ENCODE measurements at places on chromosomes 4 and X.

DNA sequence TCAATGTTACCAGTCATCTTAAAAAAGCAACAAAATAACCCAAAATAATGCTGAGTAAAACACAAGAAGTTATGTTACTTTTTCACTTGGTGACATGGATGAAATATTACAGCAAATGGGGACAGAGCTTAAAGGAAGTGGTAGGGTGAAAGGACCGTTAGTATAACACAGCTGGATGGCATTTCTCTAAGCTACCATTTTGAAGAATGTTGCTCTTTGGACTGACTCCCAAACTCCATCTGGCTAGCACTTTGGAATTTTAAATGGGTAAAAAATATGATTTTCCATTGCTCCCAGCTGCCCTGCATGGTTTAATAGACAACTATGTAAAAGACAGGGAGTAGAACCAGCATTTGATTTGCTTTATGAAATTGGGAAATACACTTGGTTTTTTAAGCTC is 27.6 kb downstream of the CLCN5 start:
- DNase-seq, result no peak

- DNase-seq, result no peak
Observed at GRCh38 chr4:153126137-153126536, 78.1 kb upstream of the TRIM2 start.

- DNase-seq, result no peak
Observed at GRCh38 chrX:17415242-17415810, 40.3 kb downstream of the NHS start.

DNA sequence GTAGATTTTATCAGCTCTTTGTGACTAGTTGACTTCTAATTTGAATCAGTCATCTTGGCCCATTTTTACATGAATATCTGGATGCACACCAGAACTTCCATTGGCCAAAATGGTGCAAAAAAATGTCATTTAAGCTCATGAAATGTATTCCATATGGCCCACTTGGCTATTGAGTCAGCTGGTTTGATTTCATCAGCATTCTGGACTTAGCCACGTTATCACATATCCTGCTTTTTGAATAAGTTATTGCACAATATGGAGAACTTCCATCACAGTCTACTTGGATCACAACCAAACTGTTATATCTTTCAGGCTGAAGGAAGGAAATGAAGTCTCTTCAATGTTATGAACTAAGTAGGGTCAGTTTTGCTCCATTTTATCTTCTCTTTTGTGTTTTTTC is 640.6 kb downstream of the PCDH7 start:
- DNase-seq, result no peak

DNA sequence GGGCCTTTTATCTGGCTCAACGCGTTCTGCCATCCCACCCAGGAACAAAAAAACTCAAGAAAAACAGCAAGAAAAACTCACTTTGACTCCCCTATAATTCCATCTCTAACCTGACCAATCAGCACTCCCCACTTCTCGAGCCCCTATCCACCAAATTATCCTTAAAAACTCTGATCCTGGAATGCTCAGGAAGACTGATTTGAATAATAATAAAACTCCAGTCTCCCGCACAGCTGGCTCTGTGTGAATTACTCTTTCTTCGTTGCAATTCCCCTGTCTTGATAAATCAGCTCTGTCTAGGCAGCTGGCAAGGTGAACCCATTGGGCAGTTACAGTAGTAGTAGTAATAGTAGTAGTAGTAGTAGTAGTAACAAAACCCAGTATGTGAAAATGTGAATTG is 165.7 kb upstream of the CASK start:
- no peak for DNase-seq

DNA sequence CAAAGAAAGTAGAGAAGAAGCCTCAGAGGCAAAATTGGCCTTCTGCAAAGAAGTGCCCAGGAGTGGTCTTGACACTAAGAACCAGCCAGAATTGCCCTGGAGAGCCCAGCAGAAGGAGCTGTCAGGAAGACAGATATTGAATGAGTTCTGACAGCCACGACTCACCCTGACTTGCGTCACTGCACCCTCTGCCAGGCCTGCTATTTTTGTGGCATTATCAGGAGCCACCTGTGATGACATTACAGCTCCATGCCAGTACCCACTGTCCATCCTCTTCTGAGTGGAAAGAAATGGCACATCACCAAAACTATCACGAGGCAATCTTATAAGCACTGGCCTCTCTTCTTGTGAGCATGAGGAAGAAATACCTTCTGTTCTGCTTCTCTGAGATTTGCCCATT is 67.7 kb downstream of the SMIM20 start:
- DNase-seq, result no peak

GRCh38 chr4:62398318-62398717 is 1198.2 kb downstream of the ADGRL3 start:
- no peak for DNase-seq

DNA sequence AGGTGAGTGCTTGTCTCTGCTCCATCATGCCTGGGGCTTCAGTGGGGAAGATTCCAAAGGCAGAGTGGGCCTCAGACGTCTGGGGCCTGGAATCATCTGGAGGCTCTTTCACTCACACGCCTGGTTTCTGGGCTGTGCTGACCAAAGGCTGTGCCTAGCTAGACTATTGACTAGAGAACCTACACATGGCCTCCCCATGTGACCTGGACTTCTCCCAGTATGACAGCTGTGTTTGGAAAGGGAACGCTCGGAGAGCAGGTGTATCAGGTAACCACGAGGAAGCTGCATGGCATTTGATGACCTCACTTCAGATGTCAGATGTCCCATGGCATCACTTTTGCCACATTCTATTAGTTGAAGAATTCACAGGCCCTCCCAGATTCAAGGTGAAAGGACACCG is 51.0 kb downstream of the ADGRL3 start:
- no peak for DNase-seq

DNA sequence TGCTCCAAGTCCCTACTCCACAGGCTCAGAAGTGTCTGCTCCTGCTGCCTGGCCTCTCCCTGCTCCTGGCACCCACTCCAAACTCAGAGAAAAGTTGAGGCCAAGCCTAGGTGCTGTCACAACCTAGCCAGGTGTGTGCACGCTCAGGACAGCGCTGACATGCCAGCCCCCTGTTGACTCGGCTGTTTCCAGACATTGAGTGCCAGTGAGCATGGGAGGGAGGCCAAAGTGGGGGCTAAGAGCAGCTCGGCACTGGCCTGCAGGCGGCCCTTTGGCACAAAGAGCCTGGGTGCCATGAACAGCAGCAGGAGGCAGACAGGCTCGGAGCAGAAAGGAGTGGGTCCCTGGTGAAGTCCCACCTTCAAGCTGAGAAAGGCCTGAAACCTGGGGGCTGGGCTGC is 79.6 kb upstream of the DDX60 start:
- no peak for DNase-seq

GRCh38 chrX:107565931-107566603 is 62.2 kb upstream of the PRPS1 start:
- no peak for DNase-seq

- DNase-seq, result no peak
Observed at GRCh38 chr4:128675083-128675482, 134.4 kb upstream of the JADE1 start.

DNA sequence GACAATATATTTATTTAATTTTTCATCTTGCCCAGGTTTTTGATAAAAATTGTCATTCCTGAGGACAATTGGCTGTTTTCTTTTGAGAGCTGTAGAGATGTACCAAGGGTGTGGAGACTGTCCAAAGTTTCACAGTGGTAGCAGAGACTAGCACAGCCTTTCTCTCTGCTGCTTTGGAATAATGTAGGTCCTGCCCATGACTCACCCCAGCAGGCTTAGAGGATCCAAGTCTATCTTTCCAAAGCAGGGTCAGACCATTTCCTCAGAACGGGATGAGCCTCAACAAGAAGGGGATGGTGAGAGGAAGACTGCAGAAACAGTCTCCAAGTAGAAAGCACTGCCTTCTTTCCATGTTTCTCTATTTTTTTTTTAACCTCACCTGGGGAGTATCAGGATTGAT is 131.5 kb upstream of the RPL34 start:
- DNase-seq, result no peak

GRCh38 chr4:100795581-100795980 is 277.8 kb upstream of the EMCN start:
- no peak for DNase-seq

DNA sequence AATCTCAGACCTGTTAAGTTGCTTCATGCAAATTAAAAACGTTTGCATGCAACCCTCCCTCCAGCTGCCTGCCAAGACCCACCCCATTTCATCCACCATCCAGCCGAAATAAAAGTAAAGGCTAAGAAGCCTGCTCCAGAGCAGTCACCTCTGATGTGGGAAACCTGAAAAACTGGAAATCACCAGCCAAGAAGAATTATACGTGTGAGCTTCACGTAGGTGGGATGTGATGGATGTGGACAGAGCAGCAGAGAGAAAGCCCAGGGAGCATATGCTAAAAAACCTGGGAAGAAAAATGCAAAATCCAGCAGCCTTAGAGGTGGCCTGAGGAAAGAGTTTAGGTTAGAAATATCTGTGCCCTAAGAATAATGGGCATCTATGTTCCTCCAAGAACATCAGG is 160.6 kb upstream of the STS start:
- DNase-seq, result no peak

- DNase-seq, result peak; percentile 31
Observed at GRCh38 chr4:11428899-11429698, 405 bp upstream of the HS3ST1 start.

DNA sequence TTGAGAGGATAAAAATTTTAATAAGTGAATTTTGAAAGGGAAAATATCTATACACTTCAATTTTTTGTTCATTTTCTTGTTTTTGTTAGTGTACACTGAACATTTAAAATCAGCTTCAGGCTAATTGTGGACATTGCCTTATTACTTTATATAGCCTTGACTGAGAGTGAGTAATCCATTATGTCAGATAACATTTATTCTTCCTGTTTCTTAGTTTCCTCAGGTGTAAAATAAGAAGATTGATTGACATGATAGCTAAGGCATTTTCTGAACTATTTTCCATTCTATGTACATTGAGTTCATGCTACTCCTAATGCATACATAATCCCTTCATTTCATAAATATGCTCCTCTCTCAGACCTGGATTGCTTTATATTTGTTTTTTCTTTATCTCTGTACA is 607.3 kb upstream of the AADAT start:
- DNase-seq, result no peak

DNA sequence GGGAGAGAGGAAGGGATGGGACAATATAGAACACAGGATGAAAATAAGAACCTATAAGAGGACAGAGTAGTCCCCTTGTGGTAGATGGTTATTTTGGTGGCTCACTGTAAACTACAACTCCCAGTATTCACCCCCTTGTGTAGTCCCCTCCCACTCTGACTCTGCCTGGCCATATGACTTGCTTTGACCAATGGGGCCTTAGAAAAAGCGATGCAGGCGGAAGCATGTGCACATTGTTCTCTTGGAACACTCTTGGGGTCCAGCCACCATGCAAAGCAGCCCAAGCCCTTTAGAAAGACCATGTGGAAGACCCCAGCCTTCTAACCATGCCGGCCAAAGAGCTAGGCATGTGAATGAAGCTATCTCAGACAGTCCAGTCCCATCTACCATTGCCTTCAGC is 415.0 kb downstream of the BCOR start:
- no peak for DNase-seq

- DNase-seq, result no peak
Observed at GRCh38 chrX:30649859-30650258, 3.4 kb upstream of the GK start.

GRCh38 chr4:94341481-94342370 is 910 bp downstream of the HPGDS start:
- no peak for DNase-seq

DNA sequence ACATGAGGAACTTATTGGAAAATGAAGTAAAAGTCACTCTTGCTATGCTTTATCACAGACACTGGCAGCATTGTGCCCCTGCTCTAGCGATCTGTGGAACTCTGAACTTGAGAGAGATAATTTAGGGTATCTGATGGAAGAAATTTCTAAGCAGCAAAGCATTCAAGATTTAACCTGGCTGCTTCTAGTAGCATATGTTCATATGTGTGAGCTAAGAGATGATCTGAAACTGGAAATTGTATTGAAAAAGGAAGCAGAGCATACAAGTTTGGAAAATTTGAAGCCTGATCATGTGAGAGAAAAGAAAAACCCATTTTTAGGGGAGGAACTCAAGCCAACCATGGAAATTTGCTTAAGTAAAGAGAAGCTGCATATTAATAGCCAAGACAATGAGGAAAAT is 657.7 kb downstream of the TRAM1L1 start:
- DNase-seq, result no peak

- DNase-seq, result no peak
Observed at GRCh38 chrX:129641941-129642340, 12.8 kb downstream of the APLN start.

DNA sequence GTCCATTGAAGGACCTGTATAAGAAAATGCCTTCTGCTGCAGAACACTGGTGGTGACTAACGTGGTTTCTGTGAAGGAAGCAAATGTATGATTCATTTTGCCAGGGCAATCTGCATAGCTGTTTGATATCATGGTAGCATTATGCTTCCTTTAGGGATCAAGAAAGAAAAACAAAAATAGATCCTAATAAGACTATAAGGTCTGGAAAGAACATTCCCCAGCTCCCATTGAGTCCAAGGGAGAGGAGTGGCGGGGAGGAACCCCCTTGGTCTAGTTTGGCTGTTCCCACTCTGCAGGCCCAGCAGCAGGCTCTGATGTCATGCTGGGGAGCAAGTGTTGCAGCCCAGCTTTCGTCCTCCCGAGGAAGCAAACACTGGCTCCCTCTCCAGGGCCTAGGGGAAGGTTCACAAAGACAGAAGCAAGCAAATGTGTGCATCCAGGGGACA is 154.5 kb upstream of the GALNT7 start:
- no peak for DNase-seq

DNA sequence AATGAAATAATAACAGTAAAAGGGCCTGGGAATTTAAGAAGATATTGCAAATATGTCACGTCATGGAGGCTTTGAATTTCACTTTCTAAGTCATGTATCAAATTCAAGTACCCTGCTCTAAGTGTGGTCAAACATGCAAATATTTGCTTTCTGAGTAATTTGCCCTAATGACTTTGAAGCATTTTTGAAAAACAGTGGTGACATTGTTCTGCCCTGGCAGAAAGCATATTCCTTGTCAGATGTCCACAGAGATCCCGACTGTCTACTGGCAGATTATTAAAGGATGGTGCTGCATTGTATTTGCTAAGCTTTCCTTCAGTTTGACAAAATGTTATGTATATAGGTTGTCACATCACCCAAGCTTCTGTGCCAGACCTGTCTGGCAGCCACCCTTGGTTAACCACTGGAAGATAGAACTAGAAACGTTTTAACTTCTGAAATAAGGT is 92.5 kb downstream of the ANK2 start:
- no peak for DNase-seq

GRCh38 chrX:23228454-23228853 is 106.2 kb upstream of the PTCHD1 start:
- no peak for DNase-seq

DNA sequence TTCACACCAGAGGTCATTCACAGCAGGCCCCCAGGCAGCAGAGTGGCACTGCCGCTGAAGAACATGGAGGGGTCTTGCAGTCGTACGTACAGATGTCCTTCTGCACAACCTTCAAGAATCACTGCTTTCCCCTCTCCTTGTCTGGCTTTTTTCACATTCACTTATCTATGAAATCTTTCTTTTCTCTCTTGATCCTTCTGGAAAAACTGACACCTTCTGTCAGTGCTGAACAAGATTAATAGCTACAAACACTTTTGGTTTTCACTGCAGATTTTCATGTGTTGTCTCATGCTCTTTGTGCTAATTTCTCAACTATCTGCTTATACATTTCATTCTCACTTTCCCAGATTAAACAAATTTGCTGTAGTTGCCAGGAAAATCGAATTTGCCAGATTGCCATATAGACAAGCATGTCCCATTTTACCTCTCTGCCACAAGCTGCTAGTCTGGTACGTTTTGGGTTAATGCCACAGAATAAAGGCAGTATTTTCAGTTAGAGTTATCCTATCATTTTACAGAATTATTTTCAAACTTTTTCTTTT is 83.1 kb downstream of the RPS3A start:
- no peak for DNase-seq

GRCh38 chr4:80257851-80258250 is 8.6 kb upstream of the FGF5 start:
- DNase-seq, result no peak
